ENCODE measurements at places on chromosomes 1 and 21. TPM values are rescaled to one million over a fixed set of nuclear protein-coding genes. Genes with fewer than 3 reads are reported as not detected.

GRCh38 chr1:182761396-182762395 lies 27.9 kb upstream of the NPL start:
- no peak for DNase-seq

DNA sequence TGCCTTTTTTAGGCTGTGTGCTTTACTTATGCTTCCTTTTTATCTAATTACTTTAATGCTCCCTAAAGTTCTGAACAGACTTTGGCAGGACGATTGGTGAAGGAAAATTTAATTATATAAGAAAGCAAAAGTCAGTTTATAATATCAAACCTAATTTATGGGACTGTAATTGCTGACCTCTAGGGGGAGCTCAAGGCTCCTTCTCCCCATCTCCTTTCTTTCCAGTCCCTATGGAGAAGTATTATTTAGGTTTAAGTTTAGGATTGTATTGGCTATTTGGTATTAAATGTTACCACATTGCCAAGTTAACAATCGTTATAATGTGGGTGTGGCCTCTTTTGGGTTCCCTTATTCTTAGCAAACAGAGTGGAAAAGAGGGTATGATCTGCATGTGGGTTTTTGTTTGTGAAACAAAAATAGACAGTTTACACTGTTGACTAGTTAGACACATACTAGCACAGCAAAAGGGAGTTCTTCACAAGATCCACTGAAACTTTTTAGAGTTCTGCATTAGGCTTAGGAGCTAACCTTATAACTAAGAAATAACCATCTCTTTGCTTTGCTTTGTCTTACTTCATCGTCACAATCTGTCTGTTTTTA lies 48.2 kb upstream of the TNFSF4 start:
- no peak for DNase-seq

The AK5 gene
- total RNA-seq = 16.7 TPM

DNA sequence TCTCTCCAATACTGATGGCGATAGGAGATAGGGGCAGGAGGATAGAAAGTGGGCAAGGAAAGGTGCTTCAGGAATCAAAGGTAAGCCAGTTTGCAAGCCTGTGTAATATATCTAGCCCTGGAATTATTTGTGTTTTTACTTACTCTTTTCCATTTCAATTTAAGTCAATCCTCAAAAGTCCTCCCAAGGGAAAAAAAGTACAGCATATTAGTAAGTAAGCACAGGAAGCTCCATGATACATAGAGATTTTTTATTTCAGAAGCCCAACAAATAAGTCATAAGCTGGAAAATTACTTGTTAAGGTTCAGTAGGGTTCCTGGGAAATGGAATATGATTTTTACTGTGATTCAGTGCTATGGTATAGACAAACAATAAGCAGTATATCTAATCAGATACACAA lies 337.7 kb upstream of the DUSP10 start:
- no peak for DNase-seq

DNA sequence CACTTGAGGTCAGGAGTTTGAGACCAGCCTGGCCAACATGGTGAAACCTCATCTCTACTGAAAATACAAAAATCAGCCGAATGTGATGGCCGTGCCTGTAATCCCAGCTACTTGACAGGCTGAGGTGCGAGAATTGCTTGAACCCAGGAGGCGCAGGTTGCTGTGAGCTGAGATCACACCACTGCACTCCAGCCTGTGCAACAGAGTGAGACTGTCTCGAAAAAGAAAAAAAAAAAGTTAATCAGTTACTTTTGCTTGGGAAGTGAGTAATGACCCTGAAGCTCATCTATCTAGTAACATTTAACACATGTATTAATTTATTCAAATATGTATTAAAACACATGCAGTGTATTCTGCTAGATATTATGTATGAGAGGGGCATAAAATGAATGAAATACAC lies 49.4 kb downstream of the ZNF326 start:
- DNase-seq = no peak

- DNase-seq = no peak
Observed at GRCh38 chr1:212525479-212526110, 83.0 kb upstream of the ATF3 start.

- DNase-seq = no peak
Observed at GRCh38 chr1:237713916-237714315, 176.8 kb downstream of the ZP4 start.

DNA sequence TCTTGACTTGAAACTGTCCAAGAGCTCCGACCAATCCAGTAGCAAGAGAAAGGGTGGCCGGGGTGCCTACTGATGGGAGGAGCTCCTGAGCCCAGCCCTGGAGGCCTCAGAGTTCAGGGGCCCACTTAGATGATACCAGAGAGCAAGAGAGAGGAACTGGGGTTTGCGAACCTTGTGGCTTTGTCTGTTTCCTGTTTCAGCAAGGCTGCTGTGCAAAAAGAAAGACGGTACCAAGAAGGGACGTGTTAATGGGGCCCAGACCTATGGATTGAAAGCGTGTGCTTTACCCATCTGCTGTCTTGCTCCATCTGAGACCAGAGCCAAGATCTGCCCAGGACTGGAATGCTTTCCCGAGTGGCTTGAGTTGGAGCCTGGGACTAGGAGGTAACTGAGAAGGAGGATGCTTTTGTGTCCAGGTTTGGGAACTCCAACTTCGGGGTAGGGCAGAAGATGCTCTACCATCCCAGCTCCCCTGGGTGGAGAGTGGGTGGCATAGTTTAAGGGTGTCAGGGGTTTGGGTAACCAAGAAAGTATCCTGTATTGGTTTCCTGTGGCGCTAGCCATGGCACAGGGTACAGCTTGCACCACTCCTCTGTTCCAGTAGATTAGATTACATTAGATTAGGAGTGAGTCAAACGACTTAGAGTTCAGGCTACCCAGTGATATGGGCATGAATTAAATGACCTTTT lies at the start of gene TRAF3IP3:
TRAF3IP3 (plus strand) TSS at position 128 of the 689 bp plus-strand sequence. CDS start 3,987 bp downstream, outside the sequence.
- DNase-seq = no peak

DNA sequence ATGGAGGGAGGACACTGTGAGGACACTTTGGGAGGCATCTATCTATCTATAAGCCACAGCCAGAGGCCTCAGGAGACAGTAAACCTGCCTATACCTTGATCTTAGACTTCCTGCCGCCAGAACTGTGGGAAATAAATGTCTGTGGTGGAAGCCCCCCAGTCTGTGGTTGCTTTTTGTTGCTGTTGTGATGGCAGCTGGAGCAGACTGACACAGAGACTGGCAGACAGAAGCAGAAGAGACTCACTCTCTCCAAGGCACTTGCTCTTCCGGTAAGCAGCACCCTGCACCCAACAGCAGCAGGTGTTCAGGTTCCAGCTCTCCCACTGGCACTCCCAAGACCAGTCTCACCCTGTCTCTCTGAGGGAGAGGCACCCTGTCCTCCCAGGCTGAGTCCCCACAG lies 297.6 kb downstream of the TTLL7 start:
- DNase-seq = no peak

GRCh38 chr1:230429067-230429735 lies 3.1 kb upstream of the PGBD5 start:
- DNase-seq = no peak

GRCh38 chr1:192901500-192901899 lies 92.7 kb downstream of the RGS2 start:
- no peak for DNase-seq

DNA sequence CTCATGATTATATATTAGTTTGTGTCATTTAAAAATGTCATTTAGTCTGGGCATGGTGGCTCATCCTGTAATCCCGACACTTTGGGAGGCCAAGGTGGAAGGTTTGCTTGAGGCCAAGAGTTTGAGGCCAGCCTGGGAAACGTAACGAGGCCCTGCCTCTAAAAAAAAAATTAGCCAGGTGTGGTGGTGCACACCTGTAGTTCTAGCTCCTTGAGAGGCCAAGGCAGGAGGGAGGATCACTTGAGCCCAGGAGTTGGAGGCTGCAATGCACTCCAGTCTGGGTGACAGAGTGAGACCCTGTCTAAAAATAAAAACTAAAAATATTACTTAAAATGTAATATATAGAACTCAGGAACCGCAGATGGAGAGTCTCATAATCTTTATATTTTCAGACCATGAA lies 34.6 kb downstream of the RUNX3 start:
- no peak for DNase-seq

- DNase-seq = no peak
Observed at GRCh38 chr1:121538943-121539575, 354.3 kb downstream of the SRGAP2C start.

DNA sequence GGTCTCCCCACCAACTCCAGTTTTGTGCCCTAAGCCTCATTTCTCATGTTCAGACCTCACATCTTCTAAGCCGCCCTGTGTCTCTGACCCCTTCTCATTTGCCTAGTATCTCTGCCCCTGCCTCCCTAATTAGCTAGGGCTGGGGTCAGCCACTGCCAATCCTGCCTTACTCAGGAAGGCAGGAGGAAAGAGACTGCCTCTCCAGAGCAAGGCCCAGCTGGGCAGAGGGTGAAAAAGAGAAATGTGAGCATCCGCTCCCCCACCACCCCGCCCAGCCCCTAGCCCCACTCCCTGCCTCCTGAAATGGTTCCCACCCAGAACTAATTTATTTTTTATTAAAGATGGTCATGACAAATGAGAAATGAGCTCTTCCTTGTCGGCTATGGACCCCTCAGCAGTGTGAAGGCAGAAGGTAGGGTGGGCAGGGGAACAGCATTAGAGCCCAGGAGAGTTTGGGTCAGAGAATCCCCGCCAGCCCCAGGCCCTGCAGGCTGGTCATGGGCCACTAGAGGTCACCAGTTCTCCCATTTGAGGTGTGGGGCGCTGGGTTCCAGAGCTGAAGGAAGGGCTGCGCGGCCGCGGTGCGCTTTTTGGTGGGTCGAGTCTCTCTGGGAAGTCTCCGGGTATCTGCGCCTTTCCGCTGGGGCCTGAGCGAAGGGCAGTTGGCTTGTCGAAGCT lies 11.5 kb downstream of the ADAMTSL4 start:
- peak; percentile 94 for DNase-seq

DNA sequence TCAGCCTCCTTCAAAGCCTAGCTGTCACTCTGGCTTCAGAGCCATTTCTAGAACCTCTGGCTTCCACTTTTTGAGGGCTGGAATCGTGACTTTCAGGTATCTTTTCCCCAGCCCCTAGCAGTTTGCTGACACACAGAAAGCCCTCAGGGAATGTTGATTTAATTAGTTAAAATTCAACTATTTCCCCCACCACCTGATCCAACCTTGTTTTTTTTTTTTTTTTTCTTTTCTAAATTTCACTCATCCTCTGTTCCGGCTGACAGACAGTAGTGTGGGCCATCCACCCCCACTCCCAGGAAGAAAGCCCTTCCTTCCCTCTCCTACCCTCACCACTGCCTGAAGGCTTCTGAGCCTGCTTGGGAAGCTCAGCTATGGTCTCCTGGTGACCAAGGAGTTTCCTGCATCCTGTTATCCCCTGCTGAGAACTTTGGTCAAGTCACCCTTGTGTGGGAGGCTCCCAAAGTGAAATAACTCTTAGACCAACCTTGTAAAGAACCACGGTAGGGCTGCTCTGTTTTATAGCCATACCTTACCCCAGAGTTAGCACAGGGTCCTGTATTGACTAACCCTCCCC lies 29.4 kb downstream of the KCNJ6 start:
- no peak for DNase-seq

GRCh38 chr1:230791986-230792564 lies 44.9 kb downstream of the CAPN9 start:
- DNase-seq = no peak

DNA sequence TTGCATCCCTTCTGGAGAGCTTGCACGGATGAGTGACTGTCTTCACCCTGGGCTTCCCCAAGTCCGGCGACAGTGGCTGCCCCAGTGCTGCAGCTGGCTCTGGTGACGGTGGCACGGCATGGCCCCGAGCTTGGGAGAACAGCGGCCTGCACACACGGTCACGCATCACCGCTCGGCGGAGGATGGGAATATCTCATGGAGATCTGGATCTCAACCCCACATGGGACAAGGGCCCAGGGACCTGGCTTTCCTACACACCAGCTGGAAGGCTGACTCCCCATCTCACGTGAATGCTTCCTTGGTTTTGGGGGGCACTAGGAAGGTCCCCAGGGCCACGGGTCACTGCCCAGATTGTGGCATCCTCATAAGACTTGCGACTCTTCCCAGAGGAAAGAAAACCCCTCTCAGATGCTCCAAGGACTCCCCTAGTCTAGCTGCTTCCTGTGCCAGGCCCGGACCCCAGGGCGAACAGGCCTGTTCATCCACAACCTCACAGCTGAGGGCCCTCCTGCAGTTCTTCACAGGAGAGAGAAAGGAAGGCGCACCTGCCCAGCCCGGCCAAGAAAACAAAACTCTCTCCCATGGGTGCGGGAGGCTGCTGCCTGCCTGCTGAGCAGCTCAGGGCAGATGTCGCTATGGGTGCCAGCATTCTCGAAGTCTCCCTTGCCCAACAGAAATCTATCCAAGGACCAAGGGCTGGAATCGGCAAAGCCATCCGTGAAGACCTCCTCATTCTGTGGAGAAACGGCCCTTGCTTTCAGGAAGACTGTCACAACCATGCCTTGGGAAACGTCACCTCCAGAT lies 9.9 kb downstream of the CFAP410 start:
- DNase-seq = no peak
